Natural killer cell treated with Interleukin-12 subunit alpha and Interleukin-12 subunit beta and Interleukin-15 and Interleukin-18, amount 100 ng/mL, for 72 hours (primary cell): ENCODE measurements at places on chromosomes 12 and 14.

- DNase-seq: no peak
These were observed 61.6 kb downstream of the PLEKHA5 start for GRCh38 chr12:19191089-19191488.

- DNase-seq: no peak
These were observed 146.1 kb downstream of the KITLG start for GRCh38 chr12:88433997-88434703.

DNA sequence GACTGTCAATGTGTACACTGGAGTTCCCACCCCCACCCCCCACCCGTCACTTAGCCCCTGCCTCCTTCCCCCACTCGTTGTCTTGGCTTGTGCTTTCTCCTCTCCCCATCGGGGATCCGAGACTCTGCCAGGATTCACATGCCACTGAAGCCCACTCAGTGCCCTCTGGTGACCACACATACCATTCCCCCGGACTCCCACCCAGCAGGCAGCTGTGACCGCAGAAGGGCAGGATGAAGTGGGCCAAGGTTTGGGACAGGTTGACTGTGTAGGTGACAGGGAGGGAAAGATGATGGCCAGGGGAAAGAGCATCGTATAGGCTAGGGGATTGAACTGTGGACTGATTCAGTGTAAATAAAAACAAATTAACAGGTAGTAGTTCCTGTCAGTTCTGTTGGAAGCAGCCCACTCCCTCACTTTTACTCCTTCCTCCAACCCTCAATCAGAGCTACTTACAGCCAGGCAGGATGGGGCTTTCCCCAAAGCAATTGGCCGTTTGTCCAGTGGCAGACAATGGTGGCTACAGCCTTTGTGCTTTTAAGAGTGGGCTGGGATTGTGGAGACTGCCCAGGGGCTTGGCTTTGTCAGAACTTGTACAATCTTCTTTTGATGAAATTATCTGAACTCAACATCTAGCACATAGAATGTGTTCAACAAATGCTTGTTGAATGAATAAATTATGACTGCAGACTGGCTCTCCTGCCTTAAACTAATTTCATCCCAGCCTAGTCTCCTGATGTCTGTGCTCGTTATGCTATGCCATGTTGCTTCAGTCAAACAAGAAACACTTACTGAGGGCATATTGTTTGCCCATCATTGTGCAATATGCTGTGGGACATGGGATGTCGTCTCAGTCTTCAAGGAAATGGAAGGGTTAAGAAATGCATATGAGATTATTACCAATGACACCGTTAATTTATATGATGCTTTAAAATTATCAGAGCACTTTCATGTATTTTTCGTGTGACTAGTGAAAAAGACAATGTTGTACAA is 30.2 kb downstream of the TTC9 start:
- DNase-seq: no peak

- no peak for DNase-seq
These were observed 17.6 kb downstream of the C14orf132 start for GRCh38 chr14:96056509-96057422.
